ENCODE measurements at places on chromosomes 7 and 10.

GRCh38 chr7:145016068-145016467, 180.2 kb upstream of the TPK1 start:
- no peak for DNase-seq

DNA sequence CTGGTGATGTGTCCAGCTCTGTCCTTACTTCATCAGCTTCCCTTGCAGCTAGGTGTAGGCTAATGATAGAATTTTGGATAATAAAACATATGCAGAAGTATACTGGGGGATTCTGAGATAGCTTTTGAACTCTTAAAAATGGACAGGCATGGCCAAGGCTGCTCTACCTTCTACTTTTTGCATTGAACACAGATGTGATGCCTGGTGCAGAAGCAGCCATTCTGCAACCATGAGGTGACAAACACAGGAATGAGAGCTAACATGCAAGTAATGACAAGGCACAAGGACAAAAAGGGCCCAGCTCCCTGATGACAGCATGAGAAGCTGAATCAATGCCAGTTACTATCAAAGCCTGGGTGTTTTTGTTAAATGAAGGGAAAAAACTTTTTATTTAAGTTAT, 686.5 kb upstream of the AUTS2 start:
- no peak for DNase-seq

DNA sequence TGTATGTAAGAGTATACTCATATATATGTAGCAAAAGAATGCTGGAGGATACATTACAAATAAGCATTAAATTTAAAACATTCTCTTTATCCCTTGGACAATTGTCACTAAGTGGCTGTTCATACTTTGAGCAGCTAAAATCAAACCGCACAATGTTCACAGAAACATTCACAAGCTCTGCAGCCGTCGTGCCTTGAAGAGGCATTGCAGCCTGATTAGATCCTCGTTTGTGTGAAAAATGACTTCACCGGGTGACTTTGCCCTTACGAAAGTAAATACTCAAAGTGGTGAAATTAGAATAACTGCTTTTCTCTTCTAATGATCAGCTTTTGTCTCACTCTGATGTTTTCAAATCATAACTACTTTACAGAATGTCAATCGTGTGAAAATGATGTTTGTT, 319.0 kb downstream of the GFRA1 start:
- DNase-seq = no peak

- peak; percentile 89 for DNase-seq
These were observed 61.1 kb downstream of the JCAD start for GRCh38 chr10:29998142-29998808.

- no peak for DNase-seq
These were observed 210.4 kb downstream of the FAM107B start for GRCh38 chr10:14564268-14564744.

DNA sequence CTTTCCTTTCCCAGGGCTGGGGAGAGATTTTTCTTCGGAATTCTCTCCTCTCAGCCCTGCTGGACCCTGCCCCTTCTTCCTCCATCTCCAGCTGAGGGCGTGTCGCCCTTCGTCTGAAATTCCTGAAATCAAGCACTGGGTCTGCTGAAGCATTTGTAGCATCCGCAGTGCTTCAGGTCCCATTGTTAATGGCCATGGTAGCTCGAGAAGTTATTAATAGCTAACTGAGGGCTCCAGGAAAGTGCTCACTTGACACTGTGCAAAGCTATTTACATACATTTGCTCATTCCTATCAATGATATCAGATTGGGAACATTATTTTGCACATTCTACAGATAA, 515 bp downstream of the FAM149B1 start:
- peak; percentile 46 for DNase-seq

DNA sequence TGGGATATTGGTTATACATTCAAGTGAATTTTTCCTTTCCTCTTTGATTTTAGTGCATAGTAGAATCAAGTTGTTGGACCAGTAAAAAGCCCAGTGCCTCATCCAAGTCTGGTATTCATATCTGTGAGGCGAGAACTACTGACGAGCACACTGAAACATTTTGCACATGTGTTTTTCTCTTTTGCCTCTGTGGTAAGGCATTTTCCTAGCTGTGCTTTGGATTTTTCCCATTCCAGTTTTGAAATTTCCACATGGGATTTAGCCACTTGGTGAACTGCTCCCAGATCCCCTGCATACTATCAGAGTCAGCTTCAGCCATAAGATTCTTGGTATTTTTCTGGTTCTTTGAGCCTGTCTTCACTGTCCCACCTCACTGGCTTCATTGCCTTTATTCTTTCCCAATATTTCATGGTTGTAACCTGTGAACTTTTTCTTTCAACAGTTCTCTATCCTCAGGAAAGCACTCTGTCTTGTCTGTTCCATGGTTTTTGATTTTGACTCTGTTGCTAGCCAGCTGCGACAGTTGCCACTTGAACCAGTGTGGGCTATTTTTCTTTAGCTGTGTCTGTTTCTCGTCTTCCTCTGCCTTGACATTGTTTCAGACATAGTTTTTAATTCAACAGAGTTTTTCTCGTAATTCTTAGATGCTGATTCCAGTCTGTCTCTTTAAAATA, 239.0 kb downstream of the REEP3 start:
- peak; percentile 22 for DNase-seq

DNA sequence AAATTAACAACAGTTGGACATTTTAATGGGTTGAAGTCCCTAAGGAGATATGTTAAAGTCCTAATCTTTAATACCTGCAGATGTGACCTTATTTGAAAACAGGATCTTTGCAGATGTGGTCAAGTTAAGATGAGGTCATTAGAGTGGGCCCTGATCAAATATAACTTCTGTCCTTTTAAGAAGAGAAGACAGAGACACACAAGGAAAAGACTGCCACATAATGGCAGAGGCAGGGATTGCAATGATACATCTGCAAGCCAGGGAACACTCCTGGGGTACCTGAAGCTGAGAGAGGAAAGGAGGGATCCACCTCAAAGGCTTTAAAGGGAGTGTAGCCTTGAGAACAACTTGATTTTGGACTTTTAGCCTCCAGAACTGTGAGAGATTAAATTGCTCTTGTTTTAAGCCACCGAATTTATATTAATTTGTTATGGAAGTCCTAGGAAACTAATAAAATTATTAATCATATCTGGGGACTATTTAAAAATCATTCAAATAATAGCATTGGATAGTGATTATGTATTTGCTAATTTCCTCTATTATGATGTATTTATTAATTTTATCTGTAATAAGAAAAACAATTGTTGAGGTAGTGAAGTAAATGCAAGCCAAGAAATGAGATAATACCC, 700.0 kb upstream of the PCDH15 start:
- no peak for DNase-seq

GRCh38 chr10:70178139-70178725, 7.9 kb upstream of the SAR1A start:
- no peak for DNase-seq

- DNase-seq = no peak
These were observed 174.7 kb upstream of the GRB10 start for GRCh38 chr7:50957431-50957830.

- DNase-seq = no peak
These were observed 9.8 kb upstream of the AGK start for GRCh38 chr7:141541375-141541774.

DNA sequence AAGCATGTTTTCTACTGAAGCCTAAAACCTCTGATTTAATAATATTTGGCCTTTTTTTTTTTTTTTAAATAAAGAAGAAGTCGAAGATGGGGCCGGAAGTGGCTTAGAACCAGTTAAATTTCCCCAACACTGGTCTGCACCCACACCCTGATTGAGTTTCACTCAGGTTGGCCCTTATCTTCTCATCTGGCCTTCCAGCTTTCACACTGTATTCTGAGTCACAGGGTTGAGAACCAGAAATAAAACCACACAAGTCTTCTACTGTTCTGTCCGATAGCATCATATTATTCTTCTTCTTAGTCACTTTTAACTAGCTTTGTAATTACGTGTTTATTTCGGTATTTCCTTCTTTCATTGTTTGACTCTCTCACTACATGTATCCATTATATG, 9.9 kb downstream of the ZNF365 start:
- peak; percentile 76 for DNase-seq

- no peak for DNase-seq
These were observed 14.4 kb upstream of the GPR15LG start for GRCh38 chr10:84159076-84159685.

DNA sequence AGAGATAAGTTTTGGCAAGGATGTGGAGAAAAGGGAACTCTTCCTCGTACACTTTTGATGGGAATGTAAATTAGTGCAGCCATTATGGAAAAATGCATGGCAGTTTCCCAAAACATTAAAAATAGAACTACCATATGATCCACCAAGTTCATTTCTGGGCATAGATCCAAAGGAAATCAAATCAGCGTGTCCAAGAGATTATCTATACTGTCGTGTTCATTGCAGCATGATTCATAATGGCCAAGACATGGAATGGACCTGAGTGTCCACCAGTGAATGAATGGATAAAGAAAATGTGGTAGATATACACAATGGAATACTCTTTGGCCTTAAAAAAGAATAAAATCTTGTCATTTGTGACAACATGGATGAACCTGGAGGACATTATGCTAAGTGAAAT, 70.3 kb upstream of the RSU1 start:
- DNase-seq = peak; percentile 94

DNA sequence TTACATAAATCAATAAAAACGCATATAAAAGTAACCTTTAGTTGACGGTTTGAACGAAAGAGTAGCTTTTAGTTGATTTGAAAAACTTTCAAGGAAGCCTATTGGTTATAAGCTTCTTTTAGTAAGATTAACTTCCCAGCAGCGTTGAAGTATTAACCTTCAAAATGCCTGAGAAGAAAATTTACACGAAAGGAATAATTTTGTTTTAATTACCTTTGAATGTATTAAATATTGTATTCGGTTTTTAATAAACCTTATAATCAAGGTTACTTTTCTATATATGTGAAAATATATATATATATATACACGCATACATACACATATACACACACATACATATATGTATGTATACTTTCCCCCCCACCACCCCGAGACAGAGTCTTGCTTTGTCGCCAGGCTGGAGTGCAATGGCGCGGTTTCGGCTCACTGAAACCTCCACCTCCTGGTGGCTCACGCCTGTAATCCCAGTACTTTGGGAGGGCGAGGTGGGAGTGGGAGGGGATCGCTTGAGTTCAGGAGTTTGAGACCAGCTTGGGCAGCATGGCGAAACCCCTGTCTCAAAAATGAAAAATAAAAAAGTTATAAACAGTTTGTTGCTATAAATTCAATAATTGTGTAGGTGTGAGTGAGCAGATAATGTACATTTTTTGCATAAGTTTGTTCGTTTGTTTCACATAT, 57.6 kb upstream of the EZH2 start:
- peak; percentile 37 for DNase-seq

GRCh38 chr10:51079331-51079730, 5.0 kb downstream of the PRKG1 start:
- no peak for DNase-seq

- DNase-seq = no peak
These were observed 16.1 kb upstream of the DMBT1 start for GRCh38 chr10:122544493-122544892.

DNA sequence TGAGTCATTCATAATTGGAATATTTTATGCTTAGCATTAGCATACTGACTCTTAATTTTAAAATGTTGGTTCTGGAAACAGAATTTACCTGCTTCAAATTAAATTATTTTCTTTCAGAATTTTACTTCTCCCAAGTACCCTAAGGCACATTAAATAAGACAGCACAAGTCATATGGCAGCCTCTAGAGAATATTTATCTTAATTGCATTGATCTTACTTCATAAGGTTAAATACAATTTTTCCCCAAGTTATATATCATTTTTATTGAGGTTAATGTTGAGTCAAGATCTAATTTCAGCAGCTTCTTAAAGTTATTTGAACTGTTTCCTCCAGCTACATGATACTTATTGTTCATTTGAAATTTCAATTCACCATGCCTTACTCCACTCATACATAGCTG, 123.1 kb upstream of the IMMP2L start:
- DNase-seq = no peak

DNA sequence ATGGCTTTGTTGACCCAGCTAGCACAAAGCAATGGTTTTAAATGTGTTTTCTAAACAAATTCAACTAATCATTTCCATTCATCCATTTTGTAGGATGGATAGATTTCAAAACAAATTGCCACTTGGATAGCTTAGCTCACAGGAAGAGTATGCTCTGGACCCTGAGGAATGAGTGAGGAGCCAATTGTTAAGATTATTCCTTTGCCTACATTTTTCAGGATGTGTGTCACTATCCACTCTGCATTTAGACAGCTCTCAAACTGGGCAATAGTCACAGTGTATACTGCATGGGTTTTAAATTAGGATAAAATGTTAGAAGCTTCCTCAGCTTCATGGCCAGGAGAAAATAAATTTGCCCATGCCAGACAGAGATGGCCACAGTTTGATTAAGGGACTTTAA, 605.6 kb upstream of the TEX47 start:
- no peak for DNase-seq

DNA sequence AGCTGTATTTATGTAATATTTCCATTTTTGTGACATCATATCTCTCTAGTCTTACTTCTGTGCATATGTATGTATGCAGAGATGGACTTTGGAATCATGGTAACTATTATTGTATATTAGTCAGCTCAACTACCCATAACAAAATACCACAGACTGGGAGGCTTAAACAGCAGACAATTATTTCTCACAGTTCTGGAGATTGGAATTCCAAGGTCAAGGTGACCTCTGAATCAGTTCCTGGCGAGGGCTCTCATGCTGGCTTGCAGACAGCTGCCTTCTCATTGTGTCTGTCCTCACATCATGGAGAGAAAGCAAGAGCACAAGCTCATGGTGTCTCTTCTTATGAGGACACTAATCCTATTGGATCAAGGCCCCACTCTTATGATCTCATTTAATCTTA, 79.1 kb downstream of the RAMP3 start:
- DNase-seq = peak; percentile 22

GRCh38 chr10:22342421-22342820, 2.9 kb upstream of the SPAG6 start:
- DNase-seq = no peak

GRCh38 chr7:114085313-114085591, 166.4 kb upstream of the PPP1R3A start:
- DNase-seq = no peak

DNA sequence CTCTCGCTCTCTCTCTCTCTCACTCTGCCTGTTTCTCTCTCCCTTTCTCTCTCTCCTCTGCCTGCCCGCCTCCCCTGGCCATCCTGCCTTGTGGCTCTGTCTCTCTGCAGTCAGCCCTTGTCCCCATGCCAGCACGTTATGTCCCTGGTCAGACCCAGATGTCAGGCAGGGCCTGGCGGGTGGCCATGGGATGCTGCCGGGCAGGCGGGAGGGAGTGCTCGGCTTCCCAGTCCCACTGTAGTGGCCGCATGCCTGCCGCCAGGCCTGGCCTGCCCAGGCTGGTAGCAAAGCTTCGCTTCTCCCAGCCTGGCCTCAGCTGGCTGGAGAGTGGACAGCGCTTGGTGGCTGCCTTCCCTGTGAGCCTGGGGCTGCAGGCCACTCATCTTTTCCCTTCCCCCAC, 121.5 kb upstream of the ZNF716 start:
- DNase-seq = no peak

DNA sequence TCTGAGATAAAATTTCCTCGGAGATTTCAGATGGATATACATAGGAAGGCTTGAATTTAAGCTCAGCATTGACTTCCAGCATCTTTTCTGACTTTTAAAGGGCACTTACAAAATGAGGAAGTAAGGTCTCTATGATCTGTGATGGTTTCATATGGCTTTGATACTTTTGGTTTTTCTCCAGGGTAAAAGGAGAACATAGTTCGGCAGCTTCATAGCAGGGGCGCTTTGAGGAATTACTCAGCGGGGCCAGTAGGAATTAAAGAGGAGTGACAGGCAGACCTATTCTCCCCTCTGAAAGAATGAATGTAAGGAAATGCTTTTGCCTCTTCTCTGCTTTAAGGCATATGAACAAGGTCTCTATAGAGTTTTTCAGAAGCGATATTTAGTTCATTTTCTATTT, 80.0 kb upstream of the PCDH15 start:
- no peak for DNase-seq

- DNase-seq = no peak
These were observed at the start of gene TBATA for GRCh38 chr10:70785190-70785589. TSS of gene TBATA (minus strand) at chr10:70785377. CDS start at chr10:70783379, 1,998 bp downstream.

Data from fibroblast of the aortic adventitia (primary cell).